ENCODE measurements at places on chromosomes 6 and 20. TPM values are rescaled to one million over a fixed set of nuclear protein-coding genes. Genes with fewer than 3 reads are reported as not detected.
A peak's percentile ranks its signal among the peaks of the same experiment; 100 is the strongest.

SLC22A1 gene
- total RNA-seq, result 2.5 TPM

OR12D3 gene
- total RNA-seq, result not detected

CSE1L gene
- total RNA-seq, result 29.6 TPM

CYP39A1 gene
- not detected for total RNA-seq

PDE7B gene
- total RNA-seq, result 0.25 TPM

COL21A1 gene
- total RNA-seq, result not detected

DNA sequence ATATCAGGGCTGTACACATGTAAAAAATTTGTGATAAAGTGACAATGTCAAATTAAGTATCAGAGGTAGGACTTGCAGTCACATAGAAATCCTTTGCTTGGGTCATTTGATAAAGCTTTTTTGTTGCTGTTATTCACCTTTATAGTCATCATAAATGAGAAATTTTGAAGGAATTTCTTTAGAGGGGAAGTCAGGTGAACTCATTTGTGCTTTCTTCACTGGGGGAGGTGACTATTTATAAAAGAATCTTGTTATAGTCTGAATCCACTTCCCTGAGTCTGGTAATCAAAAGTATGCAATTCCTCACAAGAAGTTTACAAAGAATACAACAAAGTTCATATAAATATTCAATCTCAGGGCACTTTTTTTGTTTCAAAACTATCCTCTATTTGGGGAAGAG is 47.7 kb downstream of the FRK start:
- H3K27ac ChIP-seq, result no peak overlapping the region
- H3K36me3 ChIP-seq, result no peaks in the 10 kb centered on the region
- no peaks in the 10 kb centered on the region for H3K4me1 ChIP-seq
- H3K4me3 ChIP-seq, result no peak overlapping the region
- H3K27me3 ChIP-seq, result peaks cover 4% of the 10 kb centered on the region

DNA sequence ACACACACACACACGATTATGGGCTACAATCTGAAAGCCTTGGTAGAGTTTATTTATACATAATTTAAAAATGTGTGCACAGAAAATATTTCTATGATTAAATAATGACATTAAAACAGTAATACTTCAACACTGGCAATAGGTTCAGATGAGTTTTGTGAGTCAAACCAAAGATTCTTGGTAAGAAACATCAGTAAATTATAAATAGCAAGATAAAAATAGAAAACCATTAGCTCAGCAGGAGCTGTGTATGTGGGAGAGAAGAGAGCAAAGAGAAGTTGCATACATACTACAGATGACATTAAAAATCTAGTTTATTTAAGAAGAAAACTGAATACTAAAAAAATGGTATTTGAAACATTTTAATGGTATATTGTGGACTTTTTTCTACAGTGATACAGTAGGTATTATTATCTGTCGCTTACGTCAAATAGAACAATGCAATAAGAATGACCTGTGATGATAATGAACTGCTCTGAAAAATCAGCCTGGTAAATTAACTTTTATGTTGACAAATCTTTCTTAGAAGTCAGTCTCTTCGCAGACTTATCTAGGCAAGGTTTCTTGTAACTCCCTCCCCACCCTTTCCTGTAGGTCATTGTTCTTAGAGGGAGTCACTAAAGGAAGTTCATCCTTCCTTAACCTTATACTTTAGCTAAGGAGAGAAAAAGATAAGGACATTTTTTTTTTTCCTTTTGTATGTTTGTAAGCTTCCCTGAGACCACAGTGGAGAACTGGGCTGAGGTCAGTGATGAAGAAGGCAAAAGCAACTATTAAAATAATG is 149.3 kb downstream of the GJA1 start:
- no peak for DNase-seq
- no peaks in the 10 kb centered on the region for H3K36me3 ChIP-seq
- no peak overlapping the region for H3K27ac ChIP-seq

DNA sequence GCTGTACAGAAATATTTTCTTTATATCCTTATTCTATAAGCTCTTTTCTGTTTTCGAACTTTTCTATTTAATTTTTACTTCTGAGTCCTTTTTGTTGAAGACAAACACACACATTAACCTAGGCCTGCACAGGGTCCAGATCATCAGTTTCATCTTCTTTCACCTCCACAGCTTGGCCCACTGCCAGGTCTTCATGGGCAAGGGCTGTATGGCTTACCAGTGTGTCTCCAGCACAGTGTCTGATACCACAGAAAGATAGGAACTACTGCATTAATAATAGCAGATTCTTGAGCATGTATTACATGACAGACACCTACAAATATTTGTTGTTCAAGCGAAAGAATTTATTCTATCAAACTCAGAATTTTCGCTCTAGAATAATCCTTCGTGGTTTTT is 24.4 kb downstream of the QKI start:
- H3K36me3 ChIP-seq, result no peaks in the 10 kb centered on the region
- H3K4me1 ChIP-seq, result peaks cover 22% of the 10 kb centered on the region
- no peaks in the 10 kb centered on the region for H3K27me3 ChIP-seq
- DNase-seq, result no peak

DNA sequence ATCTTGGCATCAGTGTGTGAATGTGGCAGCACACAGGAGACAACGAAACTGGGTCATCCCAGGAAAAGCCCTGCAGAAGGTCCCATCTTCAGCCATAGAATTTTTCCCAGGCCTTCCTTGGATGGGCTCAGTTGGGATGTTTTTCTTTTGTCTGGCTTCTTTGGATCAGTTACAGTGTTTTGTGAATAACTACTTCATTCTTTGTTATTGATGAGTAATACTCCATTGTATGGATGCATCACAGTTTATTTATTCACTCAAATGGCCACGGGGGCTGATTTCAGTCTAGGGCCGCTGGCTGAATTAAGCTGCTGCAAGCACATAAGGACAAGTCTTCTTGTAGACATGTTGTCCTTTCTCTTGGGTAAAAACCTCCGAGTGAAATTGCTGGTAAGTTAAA is 81.3 kb upstream of the CD93 start:
- H3K4me1 ChIP-seq, result no peaks in the 10 kb centered on the region
- no peaks in the 10 kb centered on the region for H3K27me3 ChIP-seq
- H3K36me3 ChIP-seq, result no peaks in the 10 kb centered on the region
- H3K4me3 ChIP-seq, result no peak overlapping the region
- no peak for DNase-seq
- H3K27ac ChIP-seq, result no peak overlapping the region

DNA sequence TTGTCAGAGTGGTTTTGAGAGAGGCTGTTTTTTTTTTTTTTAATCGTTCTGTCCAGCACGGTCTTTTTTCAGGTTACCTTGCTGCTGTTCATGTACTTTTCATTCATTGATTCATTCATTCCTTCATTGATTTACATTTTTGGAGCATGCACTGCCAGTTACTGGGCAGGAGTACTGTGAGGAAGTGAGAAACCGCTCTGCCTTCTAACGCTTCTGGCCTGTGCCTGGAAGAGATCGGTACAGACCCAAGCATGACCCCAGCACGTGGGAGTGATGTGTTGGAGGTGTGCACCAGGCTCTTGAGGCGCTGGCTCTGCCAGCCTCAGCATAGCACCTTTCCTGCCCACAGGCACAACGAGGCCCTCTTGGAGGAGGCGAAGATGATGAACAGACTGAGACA is 9.1 kb downstream of the RIPK1 start:
- no peak for DNase-seq
- H3K4me3 ChIP-seq, result no peak overlapping the region
- no peaks in the 10 kb centered on the region for H3K27me3 ChIP-seq
- no peak overlapping the region for H3K27ac ChIP-seq
- peaks cover 68% of the 10 kb centered on the region for H3K36me3 ChIP-seq

DNA sequence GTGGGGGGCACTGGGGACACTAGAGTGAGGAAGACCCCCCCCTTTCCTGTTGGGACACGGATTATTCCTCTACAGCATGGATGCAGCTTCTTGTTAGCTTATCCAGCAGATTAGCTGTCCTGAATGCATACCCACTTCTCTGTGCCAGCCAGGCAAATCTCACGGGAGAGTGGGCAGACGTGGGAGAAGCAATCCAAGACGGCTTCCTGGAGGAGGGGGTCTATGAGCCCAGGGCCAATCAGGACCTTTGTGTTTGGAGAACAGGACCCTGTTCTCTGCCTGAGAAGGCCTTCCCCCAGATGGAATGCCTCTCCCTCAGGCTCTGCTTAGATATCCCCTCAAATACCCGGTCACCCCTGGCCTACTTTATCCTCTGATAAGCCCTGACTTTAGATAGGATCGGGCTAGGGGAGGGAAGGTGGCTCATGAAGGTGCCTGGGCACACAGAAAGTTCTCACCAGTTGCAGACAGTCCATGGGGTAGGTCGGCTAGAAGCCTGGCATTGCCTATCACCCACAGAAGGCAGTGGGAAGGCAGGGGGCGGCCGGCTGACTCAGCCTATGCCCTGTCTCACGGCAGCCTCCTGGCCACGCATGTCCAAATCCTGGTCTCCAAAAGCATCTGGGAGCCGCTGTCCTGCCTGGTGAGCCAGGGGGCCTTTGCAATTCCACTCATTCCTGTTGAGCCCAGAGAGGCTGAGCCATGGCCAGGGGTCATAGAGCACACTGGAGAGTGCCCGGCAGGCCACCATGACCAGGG is 34.7 kb downstream of the SUN5 start:
- no peaks in the 10 kb centered on the region for H3K27me3 ChIP-seq
- no peaks in the 10 kb centered on the region for H3K36me3 ChIP-seq
- peak overlapping the region; percentile 97 for H3K27ac ChIP-seq
- no peak overlapping the region for H3K4me3 ChIP-seq
